ENCODE measurements at places on chromosomes 3 and 15.

GRCh38 chr15:75327005-75327404 lies 8.9 kb upstream of the COMMD4 start:
- DNase-seq, result no peak

DNA sequence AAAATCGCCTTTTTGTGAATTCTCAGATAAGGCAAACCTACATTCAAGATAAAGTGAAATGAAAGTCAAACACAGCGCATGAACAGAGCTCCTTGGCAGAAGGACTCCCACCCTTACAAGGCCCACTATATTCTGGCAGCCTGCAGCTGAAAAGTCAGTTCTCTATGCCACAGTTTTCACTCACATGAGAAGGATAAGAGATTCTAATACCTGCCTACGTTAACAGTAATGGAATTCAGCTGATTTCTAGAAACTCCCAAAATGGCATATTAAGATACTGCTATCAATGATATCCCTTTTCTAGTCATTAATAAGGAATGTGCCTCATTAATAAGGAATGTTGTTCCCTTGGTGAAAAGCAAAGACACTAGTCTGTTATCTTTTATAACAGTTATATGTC lies 27.0 kb downstream of the SLC30A4 start:
- DNase-seq, result no peak

GRCh38 chr3:28835751-28836150 lies 445.1 kb upstream of the RBMS3 start:
- no peak for DNase-seq

DNA sequence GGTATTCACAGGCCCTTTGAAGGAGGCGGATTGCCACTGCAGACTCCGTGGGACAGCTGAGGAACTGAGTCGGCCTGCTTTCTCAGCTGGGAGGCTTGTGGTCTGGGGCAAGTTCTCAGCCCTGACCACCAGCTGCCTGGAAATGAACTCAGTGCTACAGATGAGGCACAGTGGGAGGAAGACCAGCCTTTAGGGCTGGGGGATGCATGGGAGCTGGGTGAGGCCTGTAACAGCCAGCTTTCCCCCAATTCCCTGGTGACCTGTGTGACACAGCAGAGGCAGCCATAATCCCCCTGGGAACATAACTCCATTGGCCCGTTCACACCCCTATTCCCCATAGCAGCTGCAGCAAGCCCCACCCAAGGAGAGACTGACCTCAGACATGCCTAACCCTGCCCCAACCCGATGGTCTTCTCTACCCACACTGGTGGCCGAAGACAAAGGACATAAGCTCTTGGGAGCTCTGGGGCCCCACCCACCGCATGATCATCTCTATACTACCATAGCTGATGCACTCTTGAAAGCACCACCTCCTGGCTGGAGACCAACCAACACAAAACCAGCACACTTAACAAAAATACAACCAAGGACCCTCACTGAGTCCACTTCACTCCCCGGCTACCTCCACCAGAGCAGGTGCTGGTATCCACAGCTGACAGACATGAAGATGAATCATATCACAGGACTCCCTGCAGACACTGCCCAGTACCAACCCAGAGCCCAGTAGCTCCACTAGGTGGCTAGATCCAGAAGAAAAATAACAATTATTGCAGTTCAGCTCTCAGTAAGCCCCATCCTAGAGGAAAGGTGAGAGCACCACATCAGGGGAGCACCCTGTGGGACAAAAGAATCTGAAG lies 24.9 kb downstream of the ZMAT3 start:
- no peak for DNase-seq

GRCh38 chr3:46930166-46930944 lies 46.2 kb downstream of the CCDC12 start:
- DNase-seq, result no peak

DNA sequence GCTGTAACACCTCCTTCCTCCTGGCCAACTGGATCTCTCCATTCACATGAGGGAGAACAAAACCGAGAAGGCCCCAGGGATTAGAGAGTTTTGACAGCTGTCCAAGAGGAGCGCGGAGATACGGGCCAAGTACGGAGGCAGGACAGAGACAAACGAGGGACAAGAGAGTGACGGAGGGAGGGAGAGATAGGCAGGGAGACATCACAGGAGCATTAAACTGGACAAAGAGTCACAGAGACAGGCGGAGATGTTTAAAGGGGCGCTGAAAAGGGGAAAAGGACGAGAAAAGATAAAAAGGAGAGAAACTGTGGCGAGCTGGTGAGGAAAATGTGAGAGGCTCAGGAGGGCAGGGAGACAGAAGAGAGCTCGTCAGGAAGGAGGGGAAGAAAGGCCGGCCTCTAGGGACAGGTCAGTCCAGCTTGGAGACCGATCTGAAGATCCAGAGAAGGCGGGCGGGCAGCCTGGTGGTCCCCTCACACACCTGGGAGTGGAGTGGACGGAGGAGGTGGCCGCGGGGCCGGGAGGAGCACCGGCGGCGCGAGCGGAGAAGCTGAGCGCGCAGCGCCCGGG lies 40.5 kb upstream of the ROPN1 start:
- no peak for DNase-seq

DNA sequence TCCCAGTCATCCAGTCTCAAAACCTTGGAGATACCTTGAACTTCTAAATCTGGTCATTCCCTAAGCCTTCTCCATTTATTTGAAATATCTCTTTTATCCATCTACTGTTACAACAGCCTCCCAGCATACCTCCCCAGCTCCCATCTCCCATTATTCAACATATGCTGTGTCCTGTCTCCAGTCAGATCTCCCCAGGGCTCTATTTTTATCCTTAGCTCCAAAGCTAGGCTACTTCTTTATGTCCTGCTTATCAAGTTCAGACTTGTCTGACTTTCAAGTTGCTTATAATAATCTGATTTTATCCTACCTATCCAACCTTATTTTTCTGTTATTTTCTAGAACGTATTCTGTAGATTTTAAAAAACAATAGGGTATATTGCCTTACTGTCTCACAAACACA lies 44.2 kb downstream of the IQGAP1 start:
- no peak for DNase-seq

DNA sequence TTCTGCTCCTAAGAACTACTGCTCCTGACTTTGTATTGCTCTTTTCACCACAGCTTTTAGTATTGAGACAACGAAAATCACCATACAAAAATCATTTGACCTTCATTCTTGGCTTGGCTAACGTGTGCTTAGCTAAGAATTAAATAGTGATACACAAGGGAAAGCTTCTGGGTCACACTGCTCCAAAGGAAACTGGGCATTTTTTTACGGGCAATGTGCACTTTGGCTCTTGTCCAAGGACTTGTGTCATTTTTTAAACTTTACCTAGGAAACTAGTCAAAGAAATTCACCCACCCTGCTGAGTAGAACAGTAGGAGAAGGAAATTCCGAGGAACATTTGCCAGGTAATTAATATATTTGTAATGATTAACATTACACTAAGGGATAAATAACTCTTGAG lies 19.8 kb downstream of the WDR72 start:
- no peak for DNase-seq

GRCh38 chr3:13378155-13378554 lies 42.0 kb downstream of the NUP210 start:
- no peak for DNase-seq

DNA sequence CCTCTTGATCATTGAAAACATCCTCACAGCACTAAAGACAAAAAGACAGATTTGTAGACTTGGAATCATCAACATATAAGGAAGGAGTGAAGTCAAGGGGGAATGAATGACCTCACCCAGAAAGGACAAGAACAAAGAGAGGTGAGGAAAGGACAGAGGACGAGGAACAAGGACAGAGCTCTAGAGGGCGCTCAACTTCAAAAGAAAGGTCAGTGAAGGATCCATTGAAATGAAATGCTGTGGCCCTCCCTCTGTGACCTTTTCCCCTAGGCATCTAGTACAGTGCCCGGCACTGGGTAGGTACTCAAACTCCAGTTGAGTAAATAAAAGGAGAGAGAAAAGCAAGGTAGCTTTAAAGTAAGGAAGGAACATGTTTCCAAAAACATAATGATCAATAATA lies 2.6 kb downstream of the ATP8B4 start:
- DNase-seq, result no peak

GRCh38 chr3:26715431-26715830 lies 92.9 kb downstream of the LRRC3B start:
- no peak for DNase-seq

- DNase-seq, result no peak
Observed at GRCh38 chr3:63945558-63946096, 33.4 kb upstream of the SCAANT1 start.

- no peak for DNase-seq
Observed at GRCh38 chr3:188590557-188590956, 436.6 kb downstream of the LPP start.

DNA sequence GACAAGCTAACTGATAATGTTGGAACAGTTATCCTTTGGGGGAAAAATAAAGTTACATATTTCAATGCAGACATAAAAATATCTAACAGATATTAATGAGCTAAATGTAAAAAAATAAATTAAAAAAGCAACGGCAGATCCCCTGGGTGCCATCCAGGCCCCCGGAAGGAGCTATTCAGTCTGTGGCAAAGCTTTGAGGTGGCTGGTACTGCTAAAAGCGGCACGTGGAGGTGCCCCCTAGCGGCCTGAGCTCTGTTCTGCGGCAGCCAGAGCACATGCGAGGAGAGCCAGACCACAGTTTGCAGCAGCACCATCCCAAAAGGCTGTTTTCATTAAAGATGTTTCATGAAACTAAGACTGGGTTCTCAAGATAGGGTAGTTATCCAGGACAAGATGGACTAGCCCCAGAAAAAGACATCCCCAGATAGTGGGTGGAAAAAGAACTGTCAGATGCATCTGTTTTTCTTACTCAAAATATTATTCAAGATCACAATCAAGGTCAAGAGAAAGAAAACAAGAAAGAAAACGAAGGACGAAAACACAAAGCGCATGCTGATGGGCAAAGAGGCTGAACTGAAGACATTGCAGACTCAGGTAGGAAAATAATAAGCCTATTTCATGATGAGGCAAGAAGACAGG lies 18.7 kb downstream of the AP3S2 start:
- DNase-seq, result peak; percentile 69

DNA sequence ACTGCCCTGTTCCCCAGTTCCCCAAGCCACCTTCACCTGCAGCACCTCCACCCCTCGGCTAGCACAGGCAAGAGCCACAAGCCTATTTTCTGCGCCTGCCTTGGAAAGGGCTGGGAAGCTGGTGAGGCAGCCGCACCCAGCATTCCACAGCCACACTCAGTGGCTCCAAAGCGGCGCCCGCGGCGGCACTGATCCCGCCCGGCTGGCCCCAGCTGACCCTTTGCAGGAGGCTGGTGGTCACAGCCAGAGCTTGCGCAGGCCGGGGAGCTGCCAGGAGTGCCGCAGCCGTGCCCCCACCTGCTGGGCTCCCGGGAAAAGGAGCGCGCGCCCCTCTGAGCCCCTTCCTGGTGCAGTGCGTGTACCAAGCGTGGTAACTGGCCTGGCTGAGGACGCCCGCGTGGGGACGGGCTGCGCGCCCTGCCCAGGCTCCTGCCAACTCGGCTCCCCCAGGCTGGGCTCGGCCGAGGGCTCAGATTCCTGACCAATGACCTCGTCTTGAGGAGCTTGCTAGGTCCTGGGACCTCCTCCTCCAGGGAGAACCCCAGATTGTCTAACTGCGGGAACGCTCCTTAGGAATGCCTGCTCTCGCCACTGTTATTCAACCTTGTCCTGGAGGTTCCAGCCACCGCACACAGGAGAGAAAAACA lies 13.3 kb downstream of the GRAMD2A start:
- DNase-seq, result no peak

DNA sequence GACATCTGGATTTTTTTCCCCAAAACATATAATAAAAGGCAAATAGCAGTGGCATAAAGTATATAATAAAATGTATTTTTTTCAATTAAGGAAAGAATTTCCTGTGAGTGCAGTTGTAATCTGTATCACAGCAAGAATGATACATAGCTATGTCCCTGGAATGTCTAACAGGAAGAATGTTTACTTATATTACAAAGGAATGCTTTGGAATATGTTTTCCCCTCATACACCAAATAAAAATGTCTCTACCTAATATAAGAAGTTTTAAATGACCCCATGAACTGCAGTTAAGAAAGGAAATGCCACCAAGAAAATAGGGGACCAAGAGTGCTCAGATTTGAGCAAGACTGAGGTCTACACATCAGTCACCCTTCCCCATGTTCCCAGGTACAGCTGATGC lies 38.0 kb upstream of the ATP11B start:
- DNase-seq, result no peak

- no peak for DNase-seq
Observed at GRCh38 chr3:180390313-180390712, 211.7 kb upstream of the TTC14 start.
